ENCODE measurements at places on chromosomes 11 and 22. TPM values are rescaled to one million over a fixed set of nuclear protein-coding genes. Genes with fewer than 3 reads are reported as not detected.

GRCh38 chr11:71364176-71364671 lies 84.0 kb downstream of the DHCR7 start:
- DNase-seq, result no peak

- DNase-seq, result no peak
Measured at GRCh38 chr11:114326151-114326550, 30.0 kb downstream of the NNMT start.

DNA sequence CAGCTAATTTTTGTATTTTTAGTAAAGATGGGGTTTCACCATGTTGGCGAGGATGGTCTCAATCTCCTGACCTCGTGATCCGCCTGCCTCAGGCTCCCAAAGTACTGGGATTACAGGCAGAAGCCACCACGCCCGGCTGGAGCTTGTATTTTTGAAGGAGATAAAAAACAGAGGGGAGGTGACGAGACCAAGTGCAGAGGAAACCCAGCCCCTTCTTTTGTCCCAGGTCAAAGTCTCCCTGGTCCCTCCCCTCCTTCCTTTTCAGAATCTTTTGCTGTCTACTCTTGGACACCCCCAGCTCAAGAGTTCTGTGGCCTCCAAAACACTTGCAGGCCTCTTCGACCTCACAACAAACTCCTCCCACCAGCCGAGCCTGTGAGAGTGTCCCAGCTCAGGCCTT lies 12.2 kb upstream of the TMEM184B start:
- no peak for DNase-seq

DNA sequence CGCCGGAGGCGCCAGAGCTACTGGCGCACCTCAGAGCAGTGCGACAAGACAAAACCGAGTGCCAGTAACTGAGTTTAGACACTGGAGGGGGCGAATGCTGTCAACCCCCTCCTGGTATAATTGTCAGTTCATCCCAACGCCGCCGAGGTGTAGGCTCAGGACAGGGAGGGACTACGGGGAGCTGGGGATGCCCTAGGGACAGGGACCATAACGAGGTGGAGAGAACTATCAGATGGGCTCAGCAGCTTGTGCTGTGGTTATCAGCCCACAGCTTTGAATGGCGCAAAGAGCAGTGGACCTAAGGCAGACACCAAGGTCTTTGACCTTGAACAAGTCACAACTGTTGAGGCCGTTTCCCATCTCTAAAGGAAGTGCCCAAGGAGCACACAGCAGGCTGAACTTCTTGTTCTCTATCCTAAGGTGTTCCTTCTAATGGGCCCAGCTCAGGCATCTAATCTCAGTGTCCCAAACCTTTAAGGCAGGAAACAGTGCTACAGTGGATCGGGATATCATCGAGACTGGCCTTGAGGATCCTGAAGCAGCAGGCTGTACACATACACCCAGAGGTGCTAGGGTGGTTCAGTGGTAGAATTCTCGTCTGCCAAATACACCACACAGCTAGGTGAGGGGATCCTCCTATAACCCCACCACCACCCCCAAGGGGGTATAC lies 958 bp upstream of the TUT1 start:
- DNase-seq, result no peak

DNA sequence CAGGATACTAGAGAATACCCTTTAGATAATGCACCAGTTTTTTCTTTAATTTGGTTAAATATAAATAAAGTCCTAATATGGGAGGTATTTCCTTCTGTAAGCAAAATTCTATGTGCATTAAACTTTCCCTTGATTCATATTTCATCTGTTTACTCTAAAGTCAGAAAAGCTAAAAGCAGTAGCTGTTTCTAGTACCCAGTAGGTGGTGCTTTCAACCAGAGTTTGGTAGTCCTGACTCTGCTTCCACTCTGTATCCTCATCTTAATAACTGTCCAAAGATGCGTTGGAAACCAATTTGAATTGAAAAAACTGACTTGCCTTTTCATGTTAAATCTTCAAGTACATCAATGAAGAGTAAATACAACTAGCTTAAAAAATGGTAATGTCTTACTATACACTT lies 1065.2 kb downstream of the JRKL start:
- no peak for DNase-seq

- no peak for DNase-seq
Measured at GRCh38 chr11:72162891-72163492, 27.5 kb downstream of the FOLR3 start.

DNA sequence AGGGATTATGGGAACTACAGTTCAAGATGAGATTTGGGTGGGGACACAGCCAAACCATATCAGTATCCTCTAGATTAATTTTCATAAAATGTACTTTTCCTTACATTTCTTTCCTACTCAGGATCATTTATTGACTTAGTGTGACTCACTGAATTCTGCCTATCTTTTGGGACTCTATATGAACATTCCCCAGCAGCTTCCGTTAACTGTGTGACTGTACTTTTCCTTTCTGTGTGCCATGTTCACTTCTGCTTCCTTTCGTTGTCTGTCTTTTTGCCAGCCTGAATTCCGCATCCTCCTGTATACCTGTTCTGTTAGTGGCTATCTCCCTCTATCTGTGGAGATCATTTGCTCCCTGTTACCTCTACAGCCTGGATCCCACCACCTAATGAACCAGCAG lies 48.8 kb downstream of the SPECC1L start:
- DNase-seq, result no peak

GRCh38 chr11:16310943-16311342 lies 45.4 kb downstream of the SOX6 start:
- DNase-seq, result no peak

- no peak for DNase-seq
Measured at GRCh38 chr11:21446939-21447590, 745.8 kb upstream of the ANO5 start.

DNA sequence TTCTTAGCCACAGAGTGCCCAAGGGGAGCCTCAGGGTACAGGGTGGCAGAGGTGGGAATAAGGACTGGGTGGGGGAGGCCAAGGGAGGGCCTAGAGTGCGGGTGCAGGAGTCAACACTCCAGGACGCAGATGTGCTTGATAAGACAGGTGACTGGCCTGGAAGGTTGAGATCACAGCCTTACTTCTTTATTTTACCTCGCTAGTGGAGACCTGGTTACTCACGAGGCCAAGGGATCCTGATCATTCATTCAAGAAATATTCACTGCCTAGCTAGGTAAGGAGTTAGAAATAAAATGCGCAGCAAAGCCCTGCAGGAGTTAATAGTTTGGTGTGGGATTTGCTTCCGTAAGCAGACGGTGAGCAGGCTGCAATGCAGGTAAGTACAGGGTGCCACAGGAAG lies 13.2 kb upstream of the PEX26 start:
- no peak for DNase-seq

GRCh38 chr11:67398661-67399563 lies 2.7 kb downstream of the PPP1CA start:
- DNase-seq, result no peak

DNA sequence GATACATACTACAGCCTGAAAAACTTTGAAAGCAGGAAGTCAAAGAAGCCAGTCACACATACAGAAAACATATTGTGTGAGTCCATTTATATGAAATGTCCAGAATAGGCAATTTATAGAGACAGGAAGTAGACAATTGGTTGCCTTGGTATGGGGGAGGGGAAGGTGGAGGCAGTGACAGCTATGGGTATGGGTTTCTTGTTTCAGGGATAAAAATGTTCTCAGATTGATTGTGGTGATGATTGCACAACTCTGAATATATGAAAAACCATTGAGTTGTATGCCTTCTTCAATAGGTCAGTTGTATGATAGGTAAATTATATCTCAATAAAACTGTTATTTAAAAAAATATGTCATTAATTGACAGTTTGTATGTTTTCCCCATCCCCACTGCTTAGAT lies 137.6 kb downstream of the SNX19 start:
- DNase-seq, result no peak

- no peak for DNase-seq
Measured at GRCh38 chr11:64923151-64923661, 1.3 kb upstream of the PPP2R5B start.

- no peak for DNase-seq
Measured at GRCh38 chr11:74312326-74312725, 886 bp upstream of the P4HA3 start.

- no peak for DNase-seq
Measured at GRCh38 chr11:43074810-43075209, 237.0 kb upstream of the API5 start.

DNA sequence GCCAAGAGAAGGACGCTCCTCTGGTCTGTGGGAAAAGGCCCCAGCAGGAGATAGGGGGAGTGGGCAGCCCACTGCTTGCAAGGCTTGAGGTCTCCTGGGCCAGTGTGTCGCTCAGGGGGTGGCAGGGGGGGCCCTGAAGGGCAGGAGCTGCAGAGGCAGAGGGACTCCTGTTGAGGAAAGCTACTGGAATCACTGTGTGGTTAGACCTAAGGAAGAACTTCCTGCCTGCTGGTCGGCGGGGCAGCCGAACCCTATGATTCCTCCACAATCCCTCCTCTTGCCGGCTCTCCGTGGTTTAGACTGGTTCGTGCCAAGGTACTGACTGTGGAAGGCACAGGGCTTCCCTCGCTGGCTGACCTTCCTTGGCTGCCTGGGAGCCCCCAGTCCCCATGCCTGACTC lies 6.2 kb downstream of the GP1BB start:
- no peak for DNase-seq

DNA sequence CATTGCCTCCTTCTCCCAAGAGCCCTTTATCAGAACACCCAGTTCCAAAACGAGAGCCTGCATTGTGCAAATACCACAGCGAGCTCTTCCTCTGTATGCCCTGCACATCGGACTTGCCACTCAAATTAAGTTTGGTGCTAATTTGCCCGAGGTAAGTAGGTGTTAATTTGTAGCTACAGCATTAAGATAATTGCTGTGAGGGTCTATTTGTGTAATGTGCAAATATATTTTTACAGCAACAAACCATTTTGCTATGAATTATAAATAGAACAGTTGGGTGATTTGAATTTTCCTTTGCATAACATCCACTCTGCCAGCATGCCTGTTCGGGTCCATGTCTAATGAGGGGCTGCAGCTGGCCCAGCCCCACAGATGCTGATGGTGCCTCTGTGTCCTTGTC lies 8.1 kb downstream of the ARHGAP8 start:
- no peak for DNase-seq

GRCh38 chr22:47610764-47611163 lies 848.3 kb downstream of the TBC1D22A start:
- no peak for DNase-seq

- no peak for DNase-seq
Measured at GRCh38 chr11:109267293-109268095, 154.5 kb upstream of the C11orf87 start.

POLR2L gene
- 53.8 TPM for total RNA-seq

C11orf91 gene
- not detected for total RNA-seq

PATE4 gene
- not detected for total RNA-seq

PDE3B gene
- total RNA-seq, result 10.1 TPM

IL10RA gene
- total RNA-seq, result 29.0 TPM

SERHL2 gene
- total RNA-seq, result 4.4 TPM

FREY1 gene
- total RNA-seq, result not detected

Data from vagina (tissue), 2 donors.